ENCODE measurements at places on chromosomes 12 and 14.

GRCh38 chr14:67680941-67681340, 6.5 kb upstream of the VTI1B start:
- DNase-seq, result no peak

DNA sequence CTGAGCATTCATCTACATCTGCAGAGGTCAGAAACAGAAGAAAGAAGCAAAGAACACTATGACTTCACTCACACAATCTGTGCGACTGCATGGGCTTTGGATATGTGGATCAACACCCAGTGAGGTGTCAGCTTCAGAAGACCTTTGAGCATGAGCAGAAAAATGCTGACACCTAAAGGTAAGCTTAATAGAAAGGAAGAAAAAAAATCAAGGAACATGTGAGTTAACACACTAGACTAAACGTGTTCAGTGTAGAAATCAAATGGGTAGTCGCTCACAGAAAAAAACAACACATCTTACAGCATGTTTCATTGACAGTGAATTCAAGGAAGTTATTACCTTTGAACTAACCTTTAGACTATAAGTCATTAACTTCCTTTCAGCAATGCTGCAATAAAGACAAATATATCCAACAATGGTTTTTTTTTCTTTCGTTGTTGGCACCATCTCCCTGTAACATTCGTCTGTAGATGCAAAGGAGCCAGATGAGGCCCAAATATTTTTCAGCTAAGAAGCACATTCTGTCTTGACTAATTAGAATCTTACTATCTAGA, 30.9 kb downstream of the RTRAF start:
- no peak for DNase-seq

GRCh38 chr12:58419196-58419760, 477.9 kb downstream of the ATP23 start:
- DNase-seq, result no peak

GRCh38 chr12:69085852-69086251, 152.9 kb upstream of the CPM start:
- DNase-seq, result no peak

DNA sequence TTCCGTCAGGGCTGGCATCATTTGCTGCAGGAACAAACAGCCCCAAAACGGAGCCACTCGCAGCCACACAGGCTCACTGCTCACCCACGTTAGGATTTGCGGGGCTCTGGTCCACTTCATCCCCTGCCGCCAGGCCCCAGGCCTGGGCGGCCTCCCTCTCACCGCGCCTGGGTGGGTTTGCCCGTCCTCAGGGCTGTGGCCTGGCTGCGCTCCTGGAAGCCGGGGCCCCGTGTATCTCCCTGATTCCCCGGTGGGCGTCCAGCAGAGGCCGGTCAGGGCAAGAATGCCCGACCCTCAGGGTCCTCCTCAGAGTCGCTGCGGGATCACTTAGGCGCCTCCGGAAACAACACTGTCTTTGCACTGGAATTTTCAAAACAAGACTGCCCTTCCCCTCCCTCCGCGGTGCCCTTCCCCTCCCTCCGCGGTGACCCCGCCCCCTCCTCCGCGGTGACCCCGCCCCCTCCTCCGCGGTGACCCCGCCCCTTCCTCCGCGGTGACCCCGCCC, 15.7 kb upstream of the FBRSL1 start:
- no peak for DNase-seq

GRCh38 chr12:104360983-104361707, 57.6 kb downstream of the EID3 start:
- DNase-seq, result no peak

- no peak for DNase-seq
These were observed at the start of gene TC2N for GRCh38 chr14:91867316-91867988. Gene TC2N, minus strand, starts transcription at chr14:91867536. Its CDS starts 53,767 bp downstream, at chr14:91813769.

- DNase-seq, result no peak
These were observed 821.0 kb downstream of the TMEM121 start for GRCh38 chr14:106347291-106347778.

DNA sequence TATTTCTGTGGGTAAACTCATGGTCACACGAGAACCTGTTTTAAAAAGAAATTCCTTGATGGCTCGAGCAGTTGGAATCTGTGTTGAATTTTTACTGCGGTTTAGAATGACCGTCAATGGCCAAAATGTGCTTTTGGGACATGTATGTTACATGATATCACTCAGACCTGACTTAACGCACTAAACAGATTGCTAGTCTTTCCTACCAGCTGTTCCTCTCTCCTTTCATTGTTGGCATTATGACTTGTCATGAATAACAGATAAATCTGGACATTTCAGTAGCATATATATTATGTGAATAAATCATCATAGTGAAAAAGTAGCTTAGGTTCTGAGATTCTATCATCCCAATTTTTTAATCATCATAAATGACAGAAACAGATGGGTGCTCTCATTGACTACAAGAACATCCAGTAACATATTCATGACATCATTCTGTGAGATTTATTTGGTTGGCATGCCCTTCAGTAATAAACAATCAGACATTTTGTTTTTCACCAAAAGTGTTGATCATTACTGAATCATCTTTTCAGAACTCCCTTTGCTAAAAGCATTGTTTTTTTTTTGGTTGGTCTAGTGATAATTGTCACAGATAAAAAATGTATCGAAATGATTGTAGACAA, 57.9 kb upstream of the NAV3 start:
- DNase-seq, result no peak

GRCh38 chr12:92863251-92863650, 65.8 kb downstream of the EEA1 start:
- no peak for DNase-seq

DNA sequence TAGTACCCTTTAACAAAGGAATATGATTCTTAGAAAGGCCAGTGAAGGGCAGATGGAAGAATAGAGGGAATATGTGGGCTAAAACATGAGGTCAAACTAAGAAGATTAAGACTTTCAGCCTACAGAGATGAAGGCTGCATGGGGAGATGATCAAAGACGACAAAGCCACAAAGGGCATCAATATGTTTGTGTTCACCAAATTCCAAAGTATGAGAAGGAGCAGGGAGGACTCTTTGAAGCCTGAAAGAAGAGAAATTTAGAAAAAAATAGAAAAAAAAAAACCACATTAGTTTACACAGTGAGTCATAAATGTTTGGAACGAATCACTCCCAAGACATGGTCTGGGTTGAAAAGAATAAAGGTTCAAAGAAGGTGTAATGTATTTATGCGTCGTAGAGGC, 131.8 kb downstream of the NEDD1 start:
- no peak for DNase-seq

- DNase-seq, result no peak
These were observed 37.0 kb upstream of the LDHB start for GRCh38 chr12:21694660-21695059.

DNA sequence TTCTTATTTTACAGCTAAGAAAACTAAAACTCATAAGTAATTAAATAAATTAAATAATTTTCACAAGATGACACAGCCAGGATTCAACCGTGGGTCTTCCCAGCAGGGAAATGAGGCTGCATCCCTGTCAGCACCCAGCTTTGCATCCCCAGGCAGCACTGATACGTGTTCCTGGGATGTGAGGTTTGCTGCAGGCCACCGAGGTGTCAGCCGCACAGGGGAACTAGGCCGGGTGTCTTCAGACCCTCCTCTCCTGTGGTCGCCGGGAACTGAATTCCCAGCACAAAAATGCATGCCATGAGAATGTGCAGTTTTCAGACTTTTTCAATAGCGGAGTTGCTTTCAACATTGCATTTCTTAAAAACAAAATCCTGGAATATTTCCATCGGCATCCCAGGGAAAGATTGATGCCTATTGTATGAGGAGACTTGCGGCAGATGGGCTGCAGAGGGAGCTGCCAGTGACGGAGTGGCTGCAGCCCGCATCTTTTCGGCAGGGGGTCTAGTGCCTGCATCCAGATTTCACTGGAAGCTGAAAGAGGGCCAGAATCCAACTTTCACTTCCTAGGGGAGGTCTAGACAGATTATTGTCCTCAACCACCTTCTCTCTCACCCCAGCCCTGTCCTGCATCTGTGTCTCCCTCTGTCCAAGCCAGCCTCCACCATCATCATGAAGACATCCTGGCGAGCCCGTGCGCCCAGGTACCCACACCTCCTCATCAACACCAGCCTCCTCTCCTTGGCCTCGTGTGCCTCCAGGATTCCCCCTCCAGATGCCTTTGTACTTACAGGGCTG, 12.6 kb downstream of the LRTM2 start:
- DNase-seq, result no peak

DNA sequence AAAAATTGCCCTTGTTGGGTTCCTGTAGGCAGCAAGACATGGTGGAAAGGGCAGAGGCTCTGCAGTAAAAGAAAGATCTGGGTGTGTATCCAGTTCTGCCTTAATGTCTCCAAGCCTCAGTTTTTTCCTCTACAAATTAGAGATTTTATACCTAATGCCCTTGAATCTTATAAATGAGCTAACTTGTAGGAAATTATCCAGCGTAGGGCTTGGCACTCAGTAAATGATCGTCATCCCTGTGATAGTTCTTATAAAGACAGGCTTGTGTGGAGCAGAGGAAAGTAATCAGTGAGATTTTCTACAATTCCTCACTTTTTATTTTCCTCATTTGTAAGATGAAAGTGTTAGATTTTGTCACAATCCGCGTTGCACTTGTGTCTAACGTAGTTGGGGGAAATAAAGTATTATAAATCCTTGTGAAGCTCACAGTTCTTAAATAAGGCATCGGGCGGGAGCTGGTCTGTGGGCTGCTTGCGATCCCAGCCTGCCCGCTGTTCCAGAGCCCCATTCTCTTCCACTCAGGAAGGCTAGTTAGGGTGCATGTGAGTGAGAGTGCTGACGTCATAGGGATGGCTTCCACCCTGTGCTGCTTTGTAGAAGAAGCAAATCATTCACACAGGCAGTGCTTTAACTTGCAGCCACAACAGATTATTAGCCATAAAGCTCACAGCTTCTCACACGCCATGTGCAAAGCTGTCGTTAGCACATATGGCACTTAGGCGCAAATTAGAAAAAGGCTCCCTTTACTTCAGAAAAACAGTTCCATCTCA, 87.6 kb downstream of the EML1 start:
- no peak for DNase-seq

DNA sequence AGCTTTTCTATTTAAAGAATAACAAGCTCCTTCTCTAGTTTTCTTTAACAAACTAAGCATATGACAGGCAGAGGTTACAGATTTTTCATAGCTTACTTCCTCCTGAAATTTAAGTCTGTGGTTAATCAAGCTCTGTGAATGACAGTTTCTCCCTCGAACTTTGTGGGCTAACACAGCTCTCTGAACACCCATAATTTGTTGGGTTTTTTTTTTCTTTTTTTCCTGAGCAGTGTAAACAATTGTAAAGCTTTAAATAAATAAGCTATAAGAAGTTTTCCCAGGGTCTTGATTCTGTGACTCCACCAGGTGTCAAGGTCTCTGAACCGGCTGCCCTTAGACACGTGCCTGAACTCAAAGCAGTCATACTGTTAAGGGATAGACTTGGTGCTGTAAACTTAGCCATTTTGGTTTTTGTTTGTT, 128.1 kb upstream of the AMIGO2 start:
- DNase-seq, result no peak

GRCh38 chr12:45587012-45587411, 142.5 kb upstream of the ARID2 start:
- DNase-seq, result no peak

All from T-helper 2 cell (primary cell).